ENCODE measurements at places on chromosomes 16 and 17.

DNA sequence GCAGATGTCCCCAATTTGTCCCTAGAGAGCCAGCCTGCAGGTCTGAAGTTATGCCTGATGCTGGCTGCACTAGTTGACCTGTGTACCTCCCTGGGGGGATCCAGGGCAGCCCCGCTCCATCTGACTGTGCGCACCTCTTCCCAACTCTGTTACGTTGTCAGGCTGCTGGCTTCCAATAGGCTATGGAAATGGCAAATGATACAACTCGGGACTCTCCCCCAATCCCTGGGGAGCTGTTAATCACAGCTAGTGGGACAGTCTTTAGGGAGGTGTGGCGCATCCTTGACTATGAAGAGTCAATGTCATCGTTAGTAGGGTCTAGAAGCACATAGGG is 30.1 kb downstream of the GPRC5B start:
- no peak for DNase-seq

DNA sequence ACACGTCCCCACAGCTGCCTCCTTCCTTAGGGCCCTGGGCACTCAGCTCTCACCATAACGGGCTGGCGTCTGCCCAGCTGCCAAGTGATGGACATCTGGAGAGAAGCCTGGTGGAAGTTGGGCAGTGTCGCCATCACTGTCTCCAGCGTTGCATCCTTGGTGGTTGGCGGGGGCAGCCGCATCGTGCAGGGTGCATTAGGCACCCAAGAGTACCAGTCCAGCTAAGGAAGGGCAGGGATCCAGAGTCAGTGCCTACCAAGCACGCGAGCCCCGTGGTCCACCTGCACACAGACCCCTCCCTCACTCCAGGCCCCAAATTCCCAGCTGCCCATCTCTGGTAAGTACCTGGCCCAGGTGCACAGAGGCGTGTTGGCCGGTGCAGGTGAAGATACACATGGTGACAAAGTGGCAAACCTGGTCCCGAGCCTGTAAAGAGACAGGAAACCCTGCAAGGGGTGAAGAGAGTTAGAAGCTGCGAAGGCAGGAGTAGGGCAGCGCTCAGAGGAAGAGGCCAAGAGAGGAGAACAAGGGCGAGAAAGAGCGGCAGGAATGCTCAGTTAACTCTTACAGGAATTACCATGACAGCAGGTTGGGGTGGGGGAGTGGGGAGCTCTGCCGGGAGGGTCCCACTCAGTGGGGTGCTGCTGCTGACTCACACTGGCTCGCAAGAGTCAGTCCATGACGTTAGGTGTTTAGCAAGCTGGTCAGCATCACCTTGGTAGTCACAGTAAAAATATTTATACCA is 9.5 kb downstream of the ALOX15 start:
- DNase-seq = no peak

DNA sequence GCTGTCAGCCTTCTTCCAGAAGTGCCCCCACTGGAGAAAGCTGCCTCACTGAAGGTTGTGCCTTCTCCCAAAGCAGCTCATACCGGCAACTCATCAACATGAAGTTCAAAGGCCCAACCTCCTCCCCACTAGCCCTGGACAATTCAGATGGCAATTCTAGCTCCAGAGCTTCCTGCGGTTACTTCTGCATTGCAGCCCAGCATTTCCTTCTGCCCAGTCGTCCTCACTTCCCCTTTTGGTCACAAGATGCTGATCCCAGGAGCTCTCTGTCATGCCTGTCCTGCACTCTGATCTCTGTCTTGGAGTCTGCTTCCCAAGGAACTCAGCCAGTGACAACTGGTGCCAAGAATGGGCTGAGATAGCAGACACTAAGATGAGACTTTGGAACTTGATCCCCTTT is 178.2 kb upstream of the SOX9 start:
- DNase-seq = no peak

- no peak for DNase-seq
Measured at GRCh38 chr17:80427366-80428282, 12.7 kb downstream of the ENDOV start.

GRCh38 chr17:68097161-68097805 is 61.7 kb downstream of the KPNA2 start:
- no peak for DNase-seq

GRCh38 chr16:27839419-27839818 is 224.1 kb downstream of the GSG1L start:
- no peak for DNase-seq
